Urothelium cell line (cell line): ENCODE measurements at places on chromosomes 4 and X.

DNA sequence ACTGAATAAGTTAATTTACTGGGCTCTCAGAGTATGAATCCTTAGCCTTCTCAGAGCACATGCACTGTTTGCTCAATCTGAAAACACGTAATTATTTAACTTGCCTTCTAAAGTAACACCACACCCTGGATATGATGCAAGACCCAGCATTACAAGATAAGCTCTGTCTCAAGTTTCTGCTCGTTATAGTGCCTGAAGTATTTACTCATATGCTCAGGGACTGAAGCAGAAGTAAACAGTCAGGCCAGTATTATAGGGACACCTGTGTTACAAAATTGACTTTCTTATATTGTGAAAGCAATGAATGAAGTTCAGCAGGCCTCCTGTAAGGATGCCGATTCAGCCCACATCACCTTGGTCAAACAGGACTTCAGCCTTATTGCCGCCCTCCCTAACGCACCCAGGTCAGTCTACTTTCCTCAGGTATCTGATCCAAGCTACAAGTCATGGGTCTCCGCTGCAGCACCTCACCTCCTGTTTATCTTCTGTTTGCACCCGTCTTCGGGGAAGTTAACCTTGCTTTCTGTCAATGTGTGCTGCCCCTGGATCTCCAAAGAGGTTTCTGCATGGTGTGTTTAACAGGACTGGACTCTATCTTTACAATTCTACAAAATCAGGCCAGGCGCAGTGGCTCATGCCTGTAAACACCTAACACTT lies 42.8 kb upstream of the KLF3 start:
- no peak for DNase-seq

- no peak for DNase-seq
These were observed 13.9 kb upstream of the CT47A1 start for GRCh38 chrX:120999413-120999812.

DNA sequence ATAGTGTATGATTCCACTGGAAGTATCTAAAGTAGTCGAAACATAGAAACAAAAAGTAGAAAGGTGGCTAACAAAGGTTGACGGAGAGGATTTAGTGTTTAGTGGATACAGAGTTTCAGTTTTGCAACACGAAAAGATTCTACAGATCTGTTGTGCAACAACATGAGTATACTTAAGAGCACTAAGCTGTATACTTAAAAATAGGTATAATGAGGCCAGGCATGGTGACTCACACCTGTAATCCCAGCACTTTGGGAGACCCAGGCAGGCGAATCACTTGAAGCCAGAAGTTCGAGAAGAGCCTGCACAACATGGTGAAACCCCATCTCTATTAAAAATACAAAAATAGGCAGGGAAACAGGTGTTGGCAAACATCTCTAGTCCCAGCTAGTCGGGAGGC lies 7.9 kb upstream of the ATRX start:
- no peak for DNase-seq

DNA sequence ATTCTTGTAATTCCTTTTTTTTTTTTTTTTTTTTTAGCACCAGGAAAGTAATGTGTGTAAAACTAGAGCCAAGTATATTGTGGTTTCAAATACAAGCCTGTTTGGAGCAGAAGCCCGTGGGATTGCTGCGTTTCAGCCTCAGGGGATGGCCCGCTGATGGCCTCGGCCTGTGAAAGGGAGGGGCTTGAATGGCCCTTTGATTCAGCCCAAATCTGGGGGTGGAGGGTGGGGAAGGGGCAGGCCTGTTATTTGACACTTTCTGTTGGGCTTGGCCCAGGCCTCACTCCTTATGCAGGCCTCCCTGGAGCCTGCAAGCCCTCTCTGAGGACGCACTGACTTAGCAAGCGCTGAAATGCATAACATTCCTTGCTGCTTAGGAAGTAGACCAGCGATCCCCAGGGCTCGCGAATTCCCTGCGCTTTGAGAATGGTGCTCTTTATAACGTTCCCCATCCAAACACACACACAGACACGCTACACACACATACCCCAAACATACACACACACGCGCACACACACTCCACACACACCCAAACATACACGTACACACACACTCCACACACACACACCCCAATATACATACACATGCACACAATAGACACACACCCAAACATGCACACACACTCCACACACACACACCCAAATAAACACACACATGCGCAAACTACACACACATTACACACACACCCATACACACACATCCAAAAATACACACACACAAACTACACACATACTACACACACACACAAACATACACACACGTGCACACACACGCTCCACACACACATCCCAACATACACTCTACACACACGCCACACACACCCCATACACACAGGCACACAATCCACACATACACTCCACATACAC lies 29.6 kb downstream of the TLR10 start:
- DNase-seq, result peak; percentile 89

GRCh38 chr4:76016393-76016792 lies 6.9 kb downstream of the CXCL10 start:
- DNase-seq, result no peak

DNA sequence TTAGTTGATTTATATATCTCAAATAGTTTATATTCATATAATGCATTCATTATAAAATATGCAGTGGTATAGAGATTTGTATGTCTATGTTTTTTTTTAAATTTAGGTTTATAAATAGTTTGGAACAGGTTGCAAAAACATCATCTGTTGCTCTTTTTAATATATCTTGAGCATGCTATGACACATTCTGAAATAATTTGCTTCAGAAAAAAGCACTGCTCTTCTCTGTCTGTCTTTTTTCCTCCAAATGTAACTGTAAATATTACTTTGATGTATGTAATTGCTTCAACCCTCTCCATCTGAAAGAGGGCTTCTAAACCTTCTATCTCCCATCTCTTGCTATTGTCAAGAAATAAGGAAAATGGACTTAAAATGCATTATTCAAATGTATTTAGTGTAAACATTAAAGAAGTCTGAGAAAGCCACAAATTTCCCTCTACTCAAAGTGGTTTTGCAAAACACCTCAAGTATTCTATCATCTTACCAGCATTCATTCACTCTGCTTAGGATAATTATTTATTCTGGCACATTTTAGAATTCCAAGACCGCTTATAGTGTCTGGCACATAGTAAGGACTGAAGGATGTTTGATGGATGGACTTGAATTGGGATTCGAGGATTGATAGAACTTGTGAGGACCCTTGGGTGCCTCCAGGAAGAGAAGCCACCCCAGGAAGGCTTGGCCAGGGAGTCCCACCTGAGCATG lies 87.8 kb downstream of the CLNK start:
- no peak for DNase-seq

DNA sequence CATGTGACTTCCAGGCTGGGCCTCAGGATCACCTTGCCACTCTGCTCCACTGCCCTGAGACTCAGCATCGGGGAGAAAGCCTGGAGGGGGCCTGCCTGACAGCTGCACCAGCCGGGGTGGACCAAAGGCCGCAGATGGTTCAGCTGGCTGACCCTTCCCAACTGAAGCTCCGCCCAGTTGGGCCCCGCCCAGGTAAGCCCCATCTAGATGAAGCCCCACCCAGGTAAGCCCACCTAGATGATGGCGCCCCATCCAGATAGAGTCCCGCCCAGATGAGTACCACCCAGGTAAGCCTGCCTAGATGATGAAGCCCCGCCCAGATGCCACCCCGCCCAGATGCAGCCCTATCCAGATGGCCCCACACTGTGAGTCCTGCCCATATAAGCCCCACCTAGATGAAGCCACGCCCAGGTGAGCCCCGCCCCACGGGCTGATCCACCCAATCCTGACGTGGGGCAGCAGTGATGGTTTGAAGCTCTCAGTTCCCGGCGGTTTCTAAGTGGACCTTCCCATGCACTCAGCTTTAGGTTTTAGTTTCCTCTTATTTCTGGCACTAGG lies 10.0 kb downstream of the ZFYVE28 start:
- DNase-seq, result no peak

- DNase-seq, result no peak
These were observed 781.5 kb upstream of the EPHA5 start for GRCh38 chr4:66451741-66452140.

DNA sequence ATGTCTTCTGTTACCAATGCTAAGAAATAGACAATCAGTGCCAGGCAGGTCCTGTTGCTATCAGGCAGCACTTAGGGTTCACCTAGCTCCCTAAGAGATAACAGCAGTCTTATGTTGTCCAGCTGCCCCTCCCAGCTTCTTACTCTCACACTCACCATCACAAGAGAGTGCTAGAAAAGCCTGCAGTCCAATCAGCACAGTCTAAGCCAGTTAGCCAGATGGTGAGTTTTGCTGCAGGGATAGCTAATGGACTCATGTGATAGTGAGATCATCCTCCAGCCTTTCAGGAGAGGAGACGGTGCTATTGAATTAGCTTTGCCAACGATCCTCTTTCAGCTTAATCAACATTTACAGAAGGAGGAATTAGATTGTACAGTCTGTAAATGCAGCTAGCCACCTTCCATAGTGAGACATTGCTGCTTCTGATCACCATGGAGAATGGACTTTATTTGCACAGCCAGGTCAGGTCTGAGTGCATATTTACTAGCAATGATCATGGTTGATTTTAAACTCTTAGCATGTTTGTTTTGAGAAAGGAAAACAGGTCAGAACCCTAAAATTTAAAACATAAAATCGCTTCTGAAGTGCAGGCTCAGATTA lies 438.3 kb downstream of the CENPC start:
- DNase-seq, result no peak

GRCh38 chrX:7330556-7330955 lies 182.6 kb upstream of the PUDP start:
- no peak for DNase-seq

GRCh38 chr4:150315175-150315574 lies 236.9 kb downstream of the DCLK2 start:
- DNase-seq, result no peak

GRCh38 chr4:3495204-3495975 lies 32.3 kb downstream of the DOK7 start:
- DNase-seq, result no peak

DNA sequence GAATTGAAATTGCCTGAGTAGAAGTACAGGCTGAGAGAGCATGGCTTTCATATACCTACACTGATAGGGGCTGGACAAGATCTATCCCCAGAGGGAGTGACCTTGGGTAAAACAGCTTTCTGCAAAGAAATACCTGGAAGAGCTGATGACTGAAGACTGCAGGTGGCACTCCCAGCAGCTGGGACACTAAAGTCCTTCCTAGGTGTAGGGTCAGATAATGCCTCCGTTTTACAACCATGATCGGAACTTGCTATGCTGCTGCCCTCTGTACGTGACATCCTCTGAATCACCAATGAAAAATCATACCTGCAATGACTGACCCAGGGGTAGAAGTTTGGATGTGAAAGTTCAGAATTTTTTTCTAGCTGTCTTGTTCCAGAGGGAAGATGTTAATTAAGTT lies 107.2 kb upstream of the WDR1 start:
- no peak for DNase-seq

DNA sequence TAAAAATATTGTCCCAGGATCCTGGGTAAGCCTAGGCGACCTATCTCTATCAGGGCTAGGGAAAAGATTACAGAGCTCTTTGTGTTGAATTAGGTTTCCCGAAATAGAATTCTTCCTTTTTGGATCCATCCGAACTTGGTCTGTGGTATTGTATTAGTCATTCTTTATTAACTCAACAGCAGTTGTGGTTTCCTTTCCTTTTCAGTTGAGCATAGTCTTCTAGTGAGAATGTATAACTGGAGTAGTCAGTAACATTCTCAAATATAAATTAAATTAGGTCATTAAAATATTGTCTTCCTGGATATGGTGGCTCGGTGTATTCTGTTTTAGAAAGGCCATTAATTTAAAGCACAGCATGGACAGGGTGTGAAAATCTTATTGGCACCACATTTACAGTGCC lies 520.4 kb downstream of the NLGN4X start:
- peak; percentile 8 for DNase-seq

- DNase-seq, result no peak
These were observed 189.1 kb upstream of the C1QTNF7 start for GRCh38 chr4:15238720-15239119.

DNA sequence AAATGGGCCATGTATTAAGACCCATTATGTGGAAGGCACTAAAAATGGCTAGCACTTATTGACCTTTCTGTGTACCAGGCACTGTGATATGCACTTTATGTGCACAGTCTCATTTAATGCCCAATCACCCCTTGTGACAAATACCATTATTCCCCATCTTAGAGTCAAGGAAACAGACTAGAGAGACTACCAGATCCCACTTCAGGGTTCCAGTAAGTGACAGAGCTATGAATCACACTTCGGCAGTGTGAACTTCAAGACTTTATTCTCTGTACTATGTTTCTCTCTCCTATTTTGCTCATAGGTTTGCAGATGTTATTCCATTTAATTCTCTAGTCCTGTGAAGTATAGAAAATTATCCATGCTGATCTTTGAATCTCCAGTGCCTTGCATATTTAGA lies 107.0 kb downstream of the NFKB1 start:
- DNase-seq, result no peak

DNA sequence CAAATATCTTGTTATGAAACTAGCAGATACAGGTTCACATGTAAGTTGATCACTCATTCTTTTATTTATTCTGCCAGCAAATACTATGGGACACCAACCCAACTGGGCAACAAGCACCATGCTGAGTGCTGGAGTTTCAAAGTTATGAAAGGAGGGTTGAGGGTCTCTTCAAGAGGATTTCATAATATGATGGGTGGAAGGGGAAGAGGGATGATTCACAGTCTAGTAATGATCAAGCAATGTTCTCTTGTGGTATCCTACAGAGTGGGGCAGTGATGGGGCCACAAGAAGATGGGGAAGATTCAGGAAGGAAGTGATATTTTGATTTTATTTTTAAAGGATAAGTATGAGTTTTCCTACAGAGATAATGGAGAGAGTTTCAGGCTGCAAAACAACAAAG lies 46.2 kb upstream of the TXK start:
- DNase-seq, result no peak

DNA sequence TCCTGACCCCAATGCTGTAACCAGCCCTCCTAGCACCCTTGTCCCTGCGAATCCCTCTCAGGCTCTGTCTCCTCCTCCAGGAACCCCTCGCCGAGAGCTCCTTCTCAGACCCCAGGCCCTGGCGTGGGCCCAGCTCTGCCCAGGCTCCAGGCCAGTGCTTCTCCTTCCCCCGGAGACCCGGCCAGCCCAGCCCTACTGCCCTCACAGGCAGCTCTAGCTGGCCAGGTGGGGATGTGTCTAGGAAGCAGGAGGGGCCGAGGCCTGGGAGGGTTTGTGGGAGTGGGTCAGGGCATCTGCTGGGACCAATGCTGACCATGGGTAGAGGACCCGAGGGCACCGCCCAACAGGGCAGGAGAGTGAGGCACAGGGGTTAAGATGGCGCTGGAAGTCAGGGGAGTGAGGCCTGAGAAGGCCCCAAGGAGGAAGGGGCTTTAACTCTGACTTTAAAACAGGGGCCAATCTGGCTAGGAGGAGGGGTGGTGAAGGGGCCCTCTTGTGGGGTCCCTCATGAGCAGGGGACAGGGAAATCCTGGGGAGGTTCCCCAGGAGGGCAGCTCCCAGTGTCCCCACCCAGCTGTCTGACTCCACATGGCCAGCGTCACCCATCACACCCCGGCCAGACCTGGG lies 64.7 kb upstream of the NKX1-1 start:
- DNase-seq, result no peak

GRCh38 chrX:100248885-100249493 lies 161.1 kb downstream of the PCDH19 start:
- no peak for DNase-seq

- no peak for DNase-seq
These were observed 184.6 kb downstream of the SPATA18 start for GRCh38 chr4:52235552-52236201.
